Stimulated activated CD4-positive, alpha-beta T cell treated with anti-CD3 and anti-CD28 coated beads, TNF-alpha, amount 100 ng/mL, for 48 hours (primary cell): ENCODE measurements at places on chromosomes 12 and 14.

GRCh38 chr12:3276226-3276625 is 199.0 kb downstream of the TSPAN9 start:
- DNase-seq, result no peak

GRCh38 chr12:127191129-127191528 is 1075.8 kb upstream of the TMEM132C start:
- DNase-seq, result no peak

- peak; percentile 11 for DNase-seq
Measured at GRCh38 chr14:97602438-97603117, 805.4 kb downstream of the VRK1 start.

GRCh38 chr12:26728205-26729050 is 104.6 kb downstream of the ITPR2 start:
- no peak for DNase-seq
